ENCODE measurements at places on chromosomes 3 and 15.

GRCh38 chr15:60914360-60914759 is 314.7 kb downstream of the RORA start:
- no peak for DNase-seq

- DNase-seq, result no peak
Measured at GRCh38 chr3:122612696-122613095, 35.2 kb downstream of the PARP15 start.

GRCh38 chr15:98612490-98613110 is 35.7 kb upstream of the IGF1R start:
- DNase-seq, result no peak

- DNase-seq, result no peak
Measured at GRCh38 chr3:190375246-190375645, 12.7 kb upstream of the CLDN16 start.

DNA sequence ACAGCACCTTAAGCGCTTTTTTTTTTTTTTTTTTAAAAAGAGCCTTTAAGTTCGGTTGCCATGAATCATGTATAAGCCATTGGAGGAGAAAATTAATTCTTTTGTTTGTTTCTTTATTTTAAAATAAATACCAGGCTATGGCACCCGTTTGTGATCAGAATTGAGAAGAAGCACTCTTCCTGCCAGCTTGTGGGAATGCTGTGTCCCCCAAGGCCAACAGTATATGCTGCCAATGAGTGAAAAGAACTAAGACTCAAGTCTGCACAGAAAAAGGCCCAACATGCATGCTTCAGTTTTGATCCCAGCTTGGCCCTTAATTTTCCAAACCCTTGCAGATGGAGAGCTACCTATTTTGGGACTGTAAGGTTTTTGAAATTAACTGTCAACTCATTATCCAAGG is 90.5 kb downstream of the LRRC3B start:
- DNase-seq, result no peak
